ENCODE measurements at places on chromosomes 4 and X. TPM values are rescaled to one million over a fixed set of nuclear protein-coding genes. Genes with fewer than 3 reads are reported as not detected.

The FGFBP1 gene
- 0.61 TPM for polyA plus RNA-seq

The ASB5 gene
- polyA plus RNA-seq: not detected

The CT45A10 gene
- not detected for polyA plus RNA-seq

The ZC4H2 gene
- 4.0 TPM for polyA plus RNA-seq

The MAML3 gene
- 1.7 TPM for polyA plus RNA-seq

The PROM1 gene
- 11.8 TPM for polyA plus RNA-seq

The NDST4 gene
- not detected for polyA plus RNA-seq

- no peaks in the 10 kb centered on the region for H3K4me1 ChIP-seq
- no peaks in the 10 kb centered on the region for H3K36me3 ChIP-seq
- no peak overlapping the region for H3K27ac ChIP-seq
- H3K4me3 ChIP-seq: no peak overlapping the region
These were observed 157.5 kb upstream of the ATOH1 start for GRCh38 chr4:93671093-93671492.

GRCh38 chrX:148695255-148695654 lies 194.8 kb downstream of the AFF2 start:
- DNase-seq: no peak
- no peaks in the 10 kb centered on the region for H3K27me3 ChIP-seq
- no peaks in the 10 kb centered on the region for H3K36me3 ChIP-seq
- no peak overlapping the region for H3K4me3 ChIP-seq

- peaks cover 66% of the 10 kb centered on the region for H3K27me3 ChIP-seq
- no peaks in the 10 kb centered on the region for H3K36me3 ChIP-seq
- no peak overlapping the region for H3K4me3 ChIP-seq
- no peak for DNase-seq
- peaks cover 26% of the 10 kb centered on the region for H3K4me1 ChIP-seq
These were observed 2185.9 kb upstream of the TENM3 start for GRCh38 chr4:180057299-180057721.

- no peak for DNase-seq
- H3K4me3 ChIP-seq: no peak overlapping the region
- H3K27me3 ChIP-seq: no peaks in the 10 kb centered on the region
- no peaks in the 10 kb centered on the region for H3K36me3 ChIP-seq
These were observed 248.7 kb downstream of the FMR1NB start for GRCh38 chrX:148229801-148230303.

- H3K36me3 ChIP-seq: no peaks in the 10 kb centered on the region
- no peak overlapping the region for H3K27ac ChIP-seq
- no peak for DNase-seq
- no peak overlapping the region for H3K4me3 ChIP-seq
- no peaks in the 10 kb centered on the region for H3K4me1 ChIP-seq
- no peaks in the 10 kb centered on the region for H3K27me3 ChIP-seq
These were observed 2017.3 kb downstream of the C4orf33 start for GRCh38 chr4:131113273-131113672.

- H3K27me3 ChIP-seq: no peaks in the 10 kb centered on the region
- DNase-seq: peak; percentile 89
- no peak overlapping the region for H3K4me3 ChIP-seq
These were observed 57.2 kb upstream of the FAM9C start for GRCh38 chrX:13101441-13102139.

DNA sequence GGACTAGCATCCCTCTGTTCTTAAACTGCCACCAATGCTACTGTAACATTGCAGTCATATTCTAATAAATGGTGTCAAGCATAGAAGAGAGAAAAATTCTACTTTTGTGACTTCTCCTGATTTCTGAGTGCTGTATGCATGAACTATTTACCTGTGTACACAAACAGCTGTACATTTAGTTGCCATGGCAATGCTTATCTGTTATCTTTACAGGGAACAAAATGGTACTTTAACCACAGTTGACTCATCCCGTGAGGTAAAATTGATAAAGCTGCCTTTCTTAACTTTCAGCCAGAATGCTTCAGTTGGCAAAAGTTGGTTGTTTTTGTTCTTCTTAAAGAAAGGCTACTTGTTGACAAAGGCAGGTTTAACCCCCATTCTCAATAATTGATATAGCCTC lies 587.5 kb upstream of the MAGEB2 start:
- DNase-seq: no peak
- H3K27me3 ChIP-seq: no peaks in the 10 kb centered on the region
- no peak overlapping the region for H3K27ac ChIP-seq
- no peaks in the 10 kb centered on the region for H3K36me3 ChIP-seq
- H3K4me1 ChIP-seq: no peaks in the 10 kb centered on the region

- H3K36me3 ChIP-seq: no peaks in the 10 kb centered on the region
- H3K27me3 ChIP-seq: no peaks in the 10 kb centered on the region
- peak overlapping the region; percentile 76 for H3K27ac ChIP-seq
- peak; percentile 48 for DNase-seq
These were observed 17.3 kb upstream of the TBC1D14 start for GRCh38 chr4:6892190-6892908.

- H3K4me3 ChIP-seq: no peak overlapping the region
- no peaks in the 10 kb centered on the region for H3K27me3 ChIP-seq
- DNase-seq: peak; percentile 42
- no peaks in the 10 kb centered on the region for H3K4me1 ChIP-seq
These were observed 5.1 kb upstream of the CXCL8 start for GRCh38 chr4:73735231-73735630.

DNA sequence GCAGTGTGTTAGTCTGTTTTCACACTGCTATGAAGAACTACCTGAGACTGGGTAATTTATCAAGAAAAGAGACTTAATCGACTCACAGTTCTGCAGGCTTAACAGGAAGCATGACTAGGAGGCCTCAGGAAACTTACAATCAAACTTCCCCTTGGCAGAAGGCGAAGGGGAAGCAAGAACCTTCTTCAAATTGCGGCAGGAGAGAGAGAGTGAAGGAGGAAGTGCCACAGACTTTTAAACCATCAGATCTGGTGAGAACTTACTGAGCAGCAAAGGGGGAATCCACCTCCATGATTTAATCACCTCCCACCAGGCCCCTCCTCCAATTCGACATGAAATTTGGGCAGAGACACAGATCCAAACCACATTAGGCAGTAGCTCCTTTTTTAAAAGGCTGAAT lies 59.2 kb upstream of the LEF1 start:
- H3K4me3 ChIP-seq: no peak overlapping the region
- H3K27ac ChIP-seq: no peak overlapping the region
- DNase-seq: no peak
- H3K36me3 ChIP-seq: no peaks in the 10 kb centered on the region

DNA sequence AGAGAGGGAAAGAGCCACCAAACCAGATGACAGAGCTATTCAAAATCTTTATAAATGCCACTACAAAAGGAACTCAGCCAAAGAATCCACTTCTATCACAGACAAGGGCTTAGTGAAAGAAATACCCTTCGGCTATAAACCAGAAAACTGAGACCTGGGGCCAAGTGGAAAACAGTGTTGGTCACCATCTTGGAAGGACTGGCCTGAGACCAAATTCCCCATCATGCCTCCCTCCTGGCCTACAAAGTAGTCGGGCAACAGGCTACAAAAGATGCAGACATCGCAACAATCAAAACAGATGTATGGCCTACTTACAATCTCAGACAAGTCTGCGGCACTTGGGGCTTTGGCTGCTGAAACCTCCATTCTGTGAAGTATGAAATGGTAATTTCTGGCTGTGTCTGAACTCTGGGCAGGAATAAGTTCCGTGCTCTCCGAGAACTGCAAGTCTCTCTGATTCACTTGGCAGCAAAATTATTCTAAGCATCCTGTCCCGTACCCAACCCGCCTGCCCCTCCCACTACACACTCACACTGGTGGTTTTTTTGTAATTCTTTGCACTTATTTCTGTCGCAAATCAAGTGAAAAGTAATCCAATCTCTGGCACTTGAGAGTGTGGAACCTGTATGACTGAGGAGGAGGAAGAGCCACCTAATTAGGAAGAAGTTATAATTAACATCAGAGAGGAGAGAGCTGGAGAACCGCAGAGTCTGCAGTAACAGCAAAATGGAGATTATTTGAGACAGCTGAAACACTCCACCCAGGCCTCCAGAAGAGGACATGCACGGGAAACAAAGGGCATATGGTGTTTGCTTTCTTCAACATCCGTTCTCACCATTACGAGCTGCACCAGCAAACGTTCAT lies 87.8 kb downstream of the SH3KBP1 start:
- H3K27ac ChIP-seq: peak overlapping the region; percentile 28
- H3K4me3 ChIP-seq: no peak overlapping the region
- DNase-seq: peak; percentile 58
- H3K27me3 ChIP-seq: no peaks in the 10 kb centered on the region

DNA sequence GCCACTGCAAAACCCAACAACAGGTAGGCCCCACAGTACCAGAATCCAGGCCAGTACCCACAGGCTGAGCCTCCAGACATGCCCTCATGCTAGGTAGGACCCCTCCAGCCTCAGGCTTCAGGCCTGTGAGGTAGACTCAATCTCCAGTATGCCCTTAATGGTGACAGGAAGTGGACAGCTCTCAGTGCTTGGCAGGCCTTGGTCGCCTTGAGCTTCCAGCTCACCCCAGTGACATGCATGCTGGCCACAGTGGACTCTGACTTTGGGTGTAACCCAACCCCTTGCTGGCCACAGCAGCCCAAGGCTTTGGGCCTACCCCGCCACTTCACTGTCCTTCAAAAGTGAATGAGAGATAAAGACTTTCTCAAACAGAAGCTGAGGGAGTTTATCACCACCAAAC lies 324.2 kb downstream of the ANTXR2 start:
- H3K4me1 ChIP-seq: no peaks in the 10 kb centered on the region
- H3K27me3 ChIP-seq: no peaks in the 10 kb centered on the region
- no peak overlapping the region for H3K27ac ChIP-seq
- no peak overlapping the region for H3K4me3 ChIP-seq
- DNase-seq: no peak

GRCh38 chr4:139528377-139529005 lies 27.5 kb downstream of the SETD7 start:
- no peak overlapping the region for H3K4me3 ChIP-seq
- no peaks in the 10 kb centered on the region for H3K27me3 ChIP-seq
- H3K36me3 ChIP-seq: peaks cover 76% of the 10 kb centered on the region
- DNase-seq: peak; percentile 45
- peak overlapping the region; percentile 20 for H3K27ac ChIP-seq

DNA sequence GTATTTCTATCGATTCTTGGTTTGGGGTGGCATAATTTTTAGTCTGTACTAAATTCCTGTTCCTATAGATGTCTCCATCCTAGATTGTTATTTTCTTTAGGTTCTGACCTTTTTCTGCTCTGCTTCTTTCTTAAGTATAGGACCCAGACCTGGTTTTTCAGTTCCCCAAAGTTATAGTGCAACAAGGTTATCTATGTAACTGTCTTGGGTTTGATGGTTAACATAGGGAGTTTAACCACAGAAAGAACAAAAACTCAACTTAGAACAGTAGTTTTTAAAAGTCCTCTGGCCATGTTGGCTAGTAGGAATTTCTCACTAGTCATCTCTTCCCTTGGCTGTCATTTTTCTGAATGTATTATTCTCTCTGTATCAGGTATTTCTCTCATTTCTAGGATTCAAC lies 38.8 kb upstream of the MAD2L1 start:
- no peaks in the 10 kb centered on the region for H3K4me1 ChIP-seq
- no peak for DNase-seq
- H3K36me3 ChIP-seq: no peaks in the 10 kb centered on the region

DNA sequence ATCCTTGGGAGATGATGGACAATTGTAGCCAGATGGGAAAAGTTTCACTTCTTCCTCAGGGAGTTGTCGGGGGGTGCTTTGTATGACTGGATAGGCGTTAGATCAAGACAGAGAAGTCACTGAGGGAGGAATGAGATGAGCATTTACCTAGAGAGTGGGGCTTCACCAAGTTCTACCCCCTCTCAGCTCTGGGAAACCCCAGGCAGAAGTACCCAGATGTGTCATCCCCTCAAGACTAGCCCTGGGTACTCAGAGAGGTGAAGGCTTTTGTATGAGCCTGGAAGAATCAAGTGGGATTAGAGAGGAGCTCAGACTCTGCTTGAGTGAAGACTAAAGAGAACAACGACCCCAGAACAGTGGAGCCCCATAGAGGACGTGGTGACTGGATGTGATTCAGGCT lies 1.9 kb downstream of the MAGEB1 start:
- no peaks in the 10 kb centered on the region for H3K4me1 ChIP-seq
- no peaks in the 10 kb centered on the region for H3K27me3 ChIP-seq
- H3K36me3 ChIP-seq: no peaks in the 10 kb centered on the region
- no peak for DNase-seq
- H3K27ac ChIP-seq: no peak overlapping the region

DNA sequence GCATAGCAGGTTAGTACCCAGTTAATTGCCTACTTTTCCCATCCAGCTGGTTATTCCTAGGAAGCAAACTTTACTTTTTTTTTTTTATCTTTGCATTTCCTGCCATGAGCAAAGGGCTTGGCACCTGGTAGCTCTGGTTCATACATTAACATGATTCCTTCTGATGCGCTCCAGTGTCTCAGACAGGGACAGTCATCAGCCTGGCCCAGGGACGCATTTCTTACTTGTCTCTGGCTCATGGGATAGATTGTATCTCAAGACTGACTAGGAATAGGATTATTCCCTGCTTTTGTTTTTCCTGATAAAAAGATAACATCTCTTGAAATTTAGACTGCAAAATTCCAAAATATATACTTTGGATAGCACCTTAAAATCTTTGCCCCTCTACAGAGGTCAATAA lies 571.5 kb upstream of the TENM3 start:
- no peaks in the 10 kb centered on the region for H3K4me1 ChIP-seq
- no peaks in the 10 kb centered on the region for H3K27me3 ChIP-seq
- no peaks in the 10 kb centered on the region for H3K36me3 ChIP-seq
- no peak overlapping the region for H3K27ac ChIP-seq

DNA sequence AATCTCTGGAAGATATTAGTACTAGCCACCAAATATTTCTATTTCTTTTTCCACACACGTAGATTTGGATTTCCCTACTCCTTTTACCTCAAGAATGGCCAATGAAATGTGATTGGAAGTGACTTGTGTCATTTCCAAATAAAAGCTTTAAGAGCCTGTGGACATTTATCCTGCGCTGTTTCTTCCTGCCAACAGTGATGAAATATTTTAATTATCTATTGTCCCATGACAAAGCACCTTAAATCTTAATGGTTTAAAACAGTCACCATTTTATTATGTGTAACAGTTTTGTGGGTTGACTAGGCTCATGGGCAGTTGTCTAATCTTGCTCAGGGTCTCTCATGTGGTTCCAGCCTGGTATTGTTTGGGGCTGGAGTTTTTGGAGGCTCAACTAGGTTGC lies 3.5 kb upstream of the PGRMC2 start:
- H3K27ac ChIP-seq: no peak overlapping the region
- no peak overlapping the region for H3K4me3 ChIP-seq
- DNase-seq: no peak
- H3K27me3 ChIP-seq: no peaks in the 10 kb centered on the region
- peaks cover 17% of the 10 kb centered on the region for H3K4me1 ChIP-seq

DNA sequence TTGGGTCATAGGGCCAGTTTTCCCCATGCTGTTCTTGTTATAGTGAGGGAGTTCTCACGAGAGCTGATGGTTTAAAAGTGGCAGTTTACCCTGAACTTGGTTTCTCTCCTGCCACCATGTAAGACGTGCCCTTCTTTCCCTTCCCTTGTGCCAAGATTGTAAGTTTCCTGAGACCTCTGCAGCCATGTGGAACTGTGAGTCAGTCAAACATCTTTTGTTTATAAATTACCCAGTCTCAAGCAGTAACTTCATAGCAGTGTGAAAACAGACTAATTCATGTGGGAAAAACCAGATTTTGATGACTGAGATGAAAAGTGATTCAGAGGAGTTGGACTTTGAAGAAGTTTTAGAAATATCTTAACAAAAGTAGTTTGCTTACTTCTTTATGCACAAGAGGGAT lies 101.4 kb downstream of the ARHGAP10 start:
- no peaks in the 10 kb centered on the region for H3K36me3 ChIP-seq
- peak overlapping the region; percentile 81 for H3K27ac ChIP-seq
- H3K4me1 ChIP-seq: peaks cover 8% of the 10 kb centered on the region
- no peak overlapping the region for H3K4me3 ChIP-seq
- H3K27me3 ChIP-seq: no peaks in the 10 kb centered on the region

- H3K4me3 ChIP-seq: no peak overlapping the region
- H3K27me3 ChIP-seq: no peaks in the 10 kb centered on the region
- H3K36me3 ChIP-seq: no peaks in the 10 kb centered on the region
- DNase-seq: no peak
- H3K4me1 ChIP-seq: no peaks in the 10 kb centered on the region
These were observed 426.3 kb downstream of the NLGN4X start for GRCh38 chrX:5802391-5802790.

Data from stomach (tissue), 19 donors.